Activated CD8-positive, alpha-beta memory T cell treated with anti-CD3 and anti-CD28 coated beads for 1 hour (primary cell): ENCODE measurements at places on chromosomes 16 and 17.

DNA sequence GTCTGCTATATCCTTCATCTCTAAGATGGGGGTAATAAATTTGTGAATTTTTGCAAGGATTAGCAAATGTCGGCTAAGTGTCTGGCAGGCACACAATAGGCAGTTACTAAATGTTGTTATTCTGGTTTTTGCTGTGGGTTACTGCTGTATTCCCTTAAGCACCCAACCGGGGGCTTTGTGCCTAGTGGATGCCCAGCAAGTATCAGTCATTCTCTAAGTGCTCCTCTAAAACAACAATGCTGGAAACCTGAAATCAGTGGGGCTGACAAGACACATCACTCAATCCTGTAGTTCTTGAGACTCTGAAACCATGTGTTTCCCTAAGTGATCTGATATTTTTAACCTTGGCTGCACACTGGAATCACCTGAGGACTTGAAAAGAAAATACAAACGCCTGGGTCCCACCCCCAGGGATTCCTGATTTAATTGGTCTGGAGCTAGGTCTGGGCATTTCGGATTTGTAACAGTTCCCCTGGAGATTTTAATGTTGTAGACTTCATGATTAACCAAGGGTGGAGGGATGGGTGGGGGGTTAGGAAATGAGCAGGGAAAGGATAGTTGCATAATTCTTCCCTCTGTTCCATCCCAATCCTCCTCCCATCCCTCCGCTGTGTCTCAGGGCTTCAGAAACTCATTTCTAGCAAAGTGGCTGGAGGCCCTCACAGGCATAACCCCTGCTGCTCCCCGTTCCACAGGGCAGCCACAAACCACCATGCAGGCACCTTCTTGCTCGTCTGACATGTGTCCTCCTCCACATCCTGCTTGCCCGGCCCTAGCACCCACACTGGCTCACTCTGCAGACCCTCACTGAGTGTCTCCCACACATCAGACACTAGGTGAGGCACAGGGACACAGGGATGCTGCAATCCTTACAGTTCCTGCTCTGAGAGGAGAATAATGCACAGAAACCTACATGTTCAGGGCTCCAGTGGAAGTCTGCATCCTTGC is 61.7 kb upstream of the LYRM9 start:
- no peak for DNase-seq

DNA sequence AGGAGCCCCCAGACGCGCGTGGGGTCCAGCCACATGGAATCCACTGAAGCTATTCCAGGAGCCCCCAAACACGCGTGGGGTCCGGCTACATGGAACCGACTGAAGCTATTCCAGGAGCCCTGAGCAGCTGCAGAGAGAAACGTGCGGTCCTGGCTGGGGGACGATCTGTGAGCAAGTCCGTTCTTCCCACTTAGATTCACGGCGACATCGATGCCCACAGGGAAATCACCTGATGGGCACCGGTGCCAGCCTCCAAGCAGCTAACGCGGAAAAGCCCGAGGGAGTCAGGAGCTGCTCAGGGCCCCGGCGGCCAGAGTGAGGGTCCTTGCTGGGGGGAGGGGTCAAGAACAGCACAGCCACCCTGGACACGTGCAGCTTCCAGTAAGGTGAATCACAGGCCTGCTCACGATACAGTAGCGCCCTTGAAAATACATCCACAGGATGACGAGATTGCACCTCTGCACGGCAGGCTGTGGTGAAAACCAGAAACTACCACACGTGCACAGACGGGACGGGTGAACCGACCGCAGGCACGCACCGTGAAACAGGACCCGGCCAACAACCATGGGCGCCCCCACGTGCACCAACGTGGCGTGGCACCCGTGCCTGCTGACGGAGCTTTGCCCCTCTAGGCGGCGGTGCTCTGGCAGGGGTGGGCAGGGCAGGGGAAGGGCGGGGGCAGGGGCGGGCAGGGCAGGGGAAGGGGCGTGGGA is 77.7 kb upstream of the GNG13 start:
- no peak for DNase-seq

DNA sequence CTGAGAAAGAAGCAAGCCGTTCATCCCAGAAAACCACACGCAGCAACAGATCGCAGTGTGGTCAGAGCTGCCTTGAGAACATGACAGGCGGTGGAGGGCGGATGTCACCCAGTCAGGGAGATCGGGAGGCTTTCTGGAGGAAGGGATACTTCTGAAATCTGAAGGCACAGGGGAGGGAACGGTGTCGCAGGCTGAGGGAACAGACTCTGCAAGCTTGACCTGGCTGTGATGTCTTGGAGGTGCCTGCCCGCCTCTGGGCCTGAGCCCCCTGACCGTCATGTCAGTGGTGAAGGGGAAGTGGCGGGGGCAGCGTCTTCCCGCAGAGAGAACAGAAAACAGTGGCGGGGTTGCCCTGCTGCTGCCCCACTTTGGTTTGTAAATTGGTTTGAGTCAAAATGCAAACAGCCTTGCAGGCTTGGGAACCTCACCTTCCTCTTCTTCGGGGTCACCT is 8.1 kb upstream of the ATP2A3 start:
- DNase-seq = no peak

DNA sequence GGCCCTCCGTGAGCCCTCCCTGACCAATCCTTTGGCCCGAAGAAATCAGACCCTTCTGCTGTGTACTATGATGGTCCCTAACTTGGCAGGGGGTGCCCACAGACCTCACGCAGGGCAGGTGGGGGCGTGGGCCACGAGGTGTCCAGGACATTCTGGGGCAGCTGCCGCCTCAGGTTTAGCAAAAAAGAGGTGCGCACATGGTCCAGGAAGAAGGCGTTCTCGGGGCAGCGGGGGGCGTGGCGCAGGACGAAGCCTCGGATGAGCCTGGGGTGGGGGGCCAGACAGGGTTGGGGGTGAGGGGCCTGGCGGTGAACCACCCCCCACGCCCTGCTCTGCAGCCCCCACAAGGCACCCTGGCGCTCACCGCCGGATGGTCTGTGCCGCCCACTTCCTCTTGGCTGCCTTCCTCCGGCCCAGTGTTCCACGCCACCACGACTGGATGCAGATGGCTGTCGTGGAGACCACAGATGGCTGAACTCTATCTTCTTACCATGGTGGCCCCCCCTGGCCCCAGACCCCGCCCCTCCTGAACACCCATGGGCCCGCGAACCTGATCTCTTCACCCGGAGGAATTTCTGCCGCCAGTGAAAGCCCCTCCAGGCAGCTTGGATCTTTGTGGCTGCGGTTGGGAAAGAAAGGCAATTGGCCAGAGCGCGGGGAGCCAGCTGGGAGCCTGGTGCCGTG is 14.2 kb upstream of the CRK start:
- no peak for DNase-seq

GRCh38 chr16:50428742-50429141 is 60.0 kb upstream of the BRD7 start:
- DNase-seq = no peak

GRCh38 chr17:10249271-10250010 is 51.0 kb upstream of the GAS7 start:
- DNase-seq = no peak
